ENCODE measurements at places on chromosomes 7 and 10.
A peak's percentile ranks its signal among the peaks of the same experiment; 100 is the strongest.

DNA sequence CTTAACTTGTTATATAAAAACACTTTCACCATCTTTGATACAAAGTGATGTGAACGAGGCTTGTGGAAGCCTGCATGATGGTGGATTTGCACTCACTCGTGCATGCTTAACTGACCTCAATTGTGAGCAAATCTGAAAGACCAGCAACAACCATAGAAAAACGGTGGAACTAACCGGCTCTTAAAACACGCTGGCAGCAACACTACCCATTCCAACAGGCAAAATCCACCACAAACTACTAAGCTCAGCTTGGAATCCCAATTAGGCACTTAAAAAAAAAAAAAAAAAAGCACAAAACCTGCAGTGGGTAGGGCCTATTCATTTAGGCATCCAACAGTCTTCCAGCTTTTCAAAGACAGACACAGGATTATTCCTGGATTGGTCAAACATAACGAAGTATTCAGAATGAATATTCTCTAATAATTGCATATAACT is 1.8 kb downstream of the GDI2 start:
- DNase-seq, result no peak

DNA sequence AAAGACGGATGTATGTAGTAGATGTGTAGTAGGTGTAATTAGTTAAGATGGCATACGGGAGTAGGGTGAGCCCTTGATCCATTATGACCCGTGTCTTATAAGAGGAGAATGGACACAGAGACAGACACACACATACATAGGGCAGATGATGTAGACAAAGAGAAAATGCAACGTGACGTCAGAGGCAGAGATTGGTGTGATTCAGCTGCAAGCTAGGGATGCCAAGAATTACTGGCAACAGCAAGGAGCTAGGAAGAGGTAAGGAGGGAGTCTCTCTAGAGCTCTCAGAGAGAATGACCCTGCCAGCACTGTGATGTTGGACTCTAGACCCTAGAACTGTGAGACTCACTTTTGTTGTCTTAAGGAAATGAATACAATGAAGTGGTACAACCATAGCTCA is 247.0 kb upstream of the HABP2 start:
- DNase-seq, result no peak

GRCh38 chr7:68185631-68186456 is 1189.2 kb downstream of the TYW1 start:
- no peak for DNase-seq

DNA sequence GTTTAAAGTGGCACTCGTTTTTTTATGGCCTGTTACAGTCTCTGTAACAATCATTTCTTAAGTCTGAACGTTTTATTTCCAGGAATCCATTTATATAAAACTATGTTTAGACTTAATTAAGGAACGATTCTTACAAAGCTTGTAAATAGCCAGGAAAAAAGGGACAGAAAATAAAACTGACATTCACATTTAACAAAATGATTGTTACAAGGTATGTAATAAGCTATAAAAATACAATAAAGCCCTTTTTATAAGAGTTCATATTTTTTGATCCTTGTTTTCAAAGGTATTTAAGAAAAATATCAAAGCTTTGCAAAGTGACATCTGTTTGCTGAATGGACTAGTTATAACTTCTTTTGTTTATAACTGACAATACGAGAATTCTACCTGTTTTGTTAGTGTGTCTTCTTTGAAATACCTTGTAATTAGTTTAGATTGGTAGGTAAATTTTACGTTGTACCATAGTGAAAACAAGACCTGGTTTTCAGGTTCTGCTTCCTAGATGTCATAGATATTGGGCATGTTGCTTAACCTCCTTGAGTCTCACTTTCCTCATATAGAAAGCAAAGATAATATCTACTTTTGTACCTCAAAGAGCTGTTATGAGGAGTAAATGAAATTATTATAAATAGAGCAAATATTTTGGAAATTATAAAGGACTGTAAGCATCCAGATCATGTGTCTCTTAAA is 25.8 kb downstream of the BTRC start:
- DNase-seq, result no peak

DNA sequence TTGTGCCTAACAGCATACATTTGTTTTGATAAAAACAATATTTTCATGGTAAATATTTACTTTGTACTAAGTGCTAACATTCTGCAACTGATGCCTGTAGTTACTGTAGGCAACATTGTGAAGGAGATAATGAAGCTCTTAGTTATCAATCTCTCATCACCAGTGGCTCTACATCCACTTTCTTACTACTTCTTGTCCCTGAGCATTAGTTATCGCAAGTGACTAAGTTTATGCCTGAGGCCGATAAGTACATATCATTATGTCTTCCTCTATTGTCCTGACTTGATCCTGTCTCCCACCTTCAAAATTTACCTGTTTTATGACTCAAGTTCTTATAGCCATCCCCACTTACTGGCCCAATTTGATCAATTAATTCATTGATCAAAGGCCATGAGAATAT is 63.6 kb downstream of the MACC1 start:
- no peak for DNase-seq

- no peak for DNase-seq
Measured at GRCh38 chr10:82866424-82867020, 991.5 kb downstream of the NRG3 start.

DNA sequence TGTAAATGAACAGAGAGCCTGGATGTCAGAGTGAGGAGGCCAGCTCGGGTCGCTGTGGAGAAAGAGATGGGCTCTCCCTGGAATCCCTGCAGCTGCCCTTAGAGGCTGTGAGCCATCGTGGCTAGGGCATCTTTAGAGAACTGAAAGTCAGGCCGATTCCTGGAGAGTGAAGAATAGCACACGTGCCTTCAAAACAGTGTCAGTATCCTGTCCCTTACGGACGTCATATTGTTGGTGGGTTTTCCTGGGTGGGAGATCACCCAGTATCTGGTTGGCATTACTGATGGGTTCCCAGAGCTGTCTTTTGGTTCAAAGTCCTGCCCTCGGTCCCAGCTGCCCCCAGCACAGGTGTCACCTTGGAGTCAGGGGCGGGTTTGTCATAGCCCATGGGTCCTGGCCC is 25.3 kb downstream of the IKZF1 start:
- DNase-seq, result no peak

DNA sequence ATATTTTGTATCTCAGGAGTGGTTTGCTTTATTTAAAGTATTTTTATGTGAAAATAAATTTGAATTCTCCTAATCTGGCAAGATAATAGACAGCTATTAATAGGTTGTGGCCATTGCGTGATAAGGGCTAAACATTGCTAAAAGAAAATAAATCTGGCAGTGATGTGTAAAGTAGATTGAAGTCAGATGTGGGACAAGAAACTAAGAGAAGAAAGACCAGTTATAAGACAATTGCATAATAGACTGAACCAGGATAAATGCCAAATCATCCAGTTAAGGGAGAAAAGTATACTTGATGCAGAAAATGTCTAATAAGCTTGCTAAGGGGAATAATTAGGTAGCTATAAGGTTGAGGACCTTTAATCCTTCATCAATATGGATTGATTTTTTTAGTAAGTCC is 197.5 kb upstream of the CSTF2T start:
- DNase-seq, result no peak

DNA sequence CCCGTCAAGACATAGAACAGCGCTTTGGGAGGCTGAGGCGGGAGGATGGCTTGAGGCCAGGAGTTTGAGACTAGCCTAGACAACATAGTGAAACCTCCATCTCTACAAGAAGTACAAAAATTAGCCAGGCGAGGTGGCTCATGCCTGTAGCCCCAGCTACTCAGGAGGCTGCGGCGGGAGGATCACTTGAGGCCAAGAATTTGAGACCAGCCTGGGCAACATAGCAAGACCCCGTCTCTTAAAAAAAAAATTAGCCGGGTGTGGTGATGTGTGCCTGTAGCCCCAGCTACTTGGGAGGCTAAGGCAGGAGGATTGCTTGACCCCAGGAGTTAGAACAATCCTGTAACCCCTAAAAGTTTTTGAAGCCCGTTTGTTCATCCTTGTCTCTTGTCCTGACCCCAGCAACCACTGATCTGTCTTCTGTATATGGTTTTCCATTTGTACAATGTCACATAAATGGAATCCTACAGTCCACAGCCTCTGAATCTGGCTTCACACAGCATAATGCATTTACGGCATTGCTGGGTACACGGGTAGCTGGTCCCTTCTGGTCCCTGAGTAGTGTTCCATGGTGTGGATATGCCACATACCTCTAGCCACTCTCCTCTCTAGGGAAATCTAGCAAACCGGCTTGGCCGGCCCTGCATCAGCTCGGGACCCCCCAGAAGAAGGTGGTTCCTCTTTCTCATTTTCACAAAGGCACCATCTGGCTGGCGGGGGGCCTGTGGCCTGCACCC is 8.4 kb downstream of the GTF2IRD1 start:
- DNase-seq, result no peak

GRCh38 chr7:98753989-98754479 is 115.8 kb downstream of the TMEM130 start:
- peak; percentile 82 for DNase-seq

DNA sequence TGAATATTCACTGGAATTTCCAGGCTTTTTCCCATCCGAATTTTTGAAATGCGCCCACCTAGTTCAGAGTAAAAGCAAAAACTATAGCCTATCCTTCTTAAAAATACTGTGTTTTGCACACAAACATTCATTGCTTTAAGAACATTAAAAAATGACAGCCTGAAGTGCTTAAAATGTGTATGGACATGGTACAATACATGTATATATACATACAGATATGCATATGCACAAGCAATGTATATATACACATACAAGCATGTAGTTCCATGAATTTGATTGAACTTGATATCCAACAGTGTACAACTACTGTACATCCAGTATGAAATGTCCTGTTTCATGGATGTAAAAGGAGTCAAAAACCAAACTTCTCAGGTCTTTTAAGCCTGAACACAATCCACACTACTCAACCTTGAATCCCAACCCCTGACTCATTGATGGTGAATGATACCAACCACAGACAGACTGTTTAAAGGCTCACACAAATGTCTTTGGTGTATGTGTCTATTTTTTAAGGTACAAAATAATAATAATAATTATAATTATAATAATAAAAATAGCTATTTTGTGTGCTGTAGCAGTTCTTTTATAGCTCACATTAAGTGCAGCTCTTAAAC is 14.8 kb downstream of the INHBA start:
- no peak for DNase-seq

DNA sequence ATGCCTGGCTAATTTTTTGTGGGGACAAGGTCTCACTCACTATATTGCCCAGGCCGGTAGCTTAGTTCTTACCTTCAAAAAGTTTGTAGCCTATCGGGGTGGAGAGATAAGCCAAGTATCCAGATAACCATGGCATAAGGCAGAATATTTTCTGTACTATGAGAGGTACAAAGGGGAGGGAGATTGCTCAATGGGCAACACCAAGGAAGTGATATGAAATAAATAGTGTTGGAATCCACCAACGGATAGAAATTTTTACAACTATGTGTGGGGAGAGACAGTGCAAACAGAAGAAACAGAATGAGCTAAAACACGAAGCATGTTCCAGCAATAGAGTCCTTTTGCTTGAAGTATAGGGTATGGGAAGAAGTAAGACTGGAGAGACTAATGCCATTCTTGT is 8.1 kb downstream of the SCD start:
- no peak for DNase-seq

- no peak for DNase-seq
Measured at GRCh38 chr7:123562121-123562520, 4.5 kb upstream of the NDUFA5 start.

GRCh38 chr7:86814661-86815379 is 171.1 kb downstream of the GRM3 start:
- no peak for DNase-seq

GRCh38 chr10:79222186-79222585 is 125.1 kb upstream of the PPIF start:
- no peak for DNase-seq

DNA sequence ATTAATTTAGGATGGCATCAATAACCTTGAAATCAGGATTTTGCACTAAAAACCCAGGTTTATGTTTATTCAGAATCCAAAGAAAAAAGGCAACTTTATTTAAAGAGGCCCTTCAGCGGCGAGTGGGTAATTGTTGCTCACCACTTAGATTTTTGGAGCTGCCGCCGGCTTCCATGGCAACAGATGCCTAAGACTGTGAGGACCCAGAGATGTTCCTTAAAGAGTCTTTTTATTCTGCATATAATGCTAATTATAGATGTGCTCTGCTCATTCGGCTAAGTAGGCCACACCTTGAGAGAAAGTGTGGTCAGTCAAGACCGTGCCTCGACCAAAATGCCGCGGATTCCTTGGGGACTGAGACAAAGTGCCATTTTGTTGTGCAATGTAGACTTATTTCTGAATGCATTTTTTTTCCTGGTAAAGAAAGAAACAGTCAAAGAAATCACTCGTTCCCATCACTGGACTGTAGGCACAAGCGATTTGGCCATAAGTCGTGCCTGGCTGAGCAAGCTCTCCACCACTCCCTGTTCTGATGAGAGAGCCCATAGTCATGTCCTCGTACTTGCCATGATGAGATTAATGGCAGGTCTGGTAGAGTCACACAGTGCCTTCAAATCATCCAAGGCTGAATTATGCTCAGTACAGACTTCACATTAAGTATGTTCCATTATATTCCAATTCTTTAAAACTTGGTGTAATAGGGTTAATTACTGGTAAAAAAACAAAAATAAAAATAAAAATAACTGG is 21.4 kb upstream of the MGMT start:
- no peak for DNase-seq

DNA sequence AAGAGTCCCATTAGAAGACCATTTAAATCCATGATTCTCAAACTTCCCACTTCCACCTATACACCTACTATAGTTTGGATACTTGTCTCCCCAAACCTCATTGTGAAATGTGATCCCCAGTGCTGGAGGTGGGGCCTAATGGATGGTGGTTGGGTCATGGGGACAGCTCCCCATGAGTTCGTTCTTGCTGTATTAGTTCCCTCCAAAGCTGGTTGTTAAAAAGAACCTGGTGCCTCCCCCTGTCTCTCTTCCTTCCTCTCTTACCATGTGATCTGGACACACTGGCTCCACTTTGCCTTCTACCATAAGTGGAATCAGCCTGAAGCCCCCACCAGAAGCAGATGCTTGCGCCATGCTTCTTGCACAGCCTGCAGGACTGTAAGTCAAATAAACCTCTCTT is 53.9 kb downstream of the WIPF3 start:
- DNase-seq, result no peak

GRCh38 chr7:17548014-17548653 is 249.7 kb downstream of the AHR start:
- peak; percentile 58 for DNase-seq

DNA sequence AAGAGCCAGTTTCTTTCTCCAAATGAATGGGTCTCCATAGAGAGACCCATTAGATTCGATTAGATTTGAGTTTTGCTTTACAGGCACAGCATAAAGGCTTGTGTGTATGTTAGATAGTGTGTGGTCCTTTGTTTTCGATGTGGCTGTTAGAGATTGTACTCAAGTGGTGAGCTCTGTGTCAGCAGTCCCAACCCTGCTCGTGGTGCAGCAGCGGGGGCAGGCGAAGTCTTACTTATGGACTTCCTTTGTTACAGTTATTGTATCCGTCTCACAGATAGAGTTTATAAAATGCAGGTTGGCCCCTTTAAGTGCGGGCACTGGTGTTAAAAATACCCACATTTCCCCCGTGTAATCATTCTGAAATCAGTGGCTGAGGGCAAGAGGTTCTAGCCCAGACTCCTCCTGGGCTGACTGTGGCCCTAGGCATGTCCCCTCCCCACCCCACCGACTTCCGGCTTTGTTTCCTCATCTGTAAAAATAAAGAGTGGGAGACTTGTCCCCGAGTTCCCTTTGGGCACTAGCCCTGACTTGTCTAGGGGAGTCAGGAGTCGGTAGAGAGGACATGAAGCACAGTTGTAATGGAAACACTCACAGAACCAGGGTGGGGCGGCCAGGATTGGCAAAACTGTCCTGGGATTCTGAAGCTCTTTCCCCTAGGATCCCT is 28.6 kb downstream of the MTURN start:
- no peak for DNase-seq

GRCh38 chr7:28075674-28076358 is 104.8 kb downstream of the JAZF1 start:
- DNase-seq, result no peak
